ENCODE measurements at places on chromosomes 3 and 15.

- no peak for DNase-seq
Measured at GRCh38 chr15:69320977-69321554, 22.4 kb downstream of the PAQR5 start.

- no peak for DNase-seq
Measured at GRCh38 chr15:75577401-75578172, 1.5 kb downstream of the PTPN9 start.

DNA sequence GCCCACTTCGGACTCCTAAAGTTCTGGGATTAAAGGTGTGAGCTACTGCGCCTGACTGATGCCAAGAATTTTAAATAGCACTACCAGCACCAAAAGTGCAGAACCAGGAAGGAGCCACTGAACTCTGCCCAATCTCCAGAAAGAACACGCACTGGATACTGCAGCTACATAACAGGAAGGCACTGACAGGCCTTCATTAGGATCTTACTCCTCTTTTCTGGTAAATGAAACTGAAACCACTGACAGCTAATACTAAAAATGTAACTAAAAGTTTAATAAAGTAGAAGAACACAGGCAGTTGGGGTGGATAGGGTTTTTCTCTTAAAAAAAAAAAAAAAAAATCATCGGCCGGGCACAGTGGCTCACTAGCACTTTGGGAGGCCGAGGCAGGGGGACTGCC lies 74.1 kb upstream of the CHRM5 start:
- DNase-seq = no peak

GRCh38 chr3:149898771-149899170 lies 71.9 kb downstream of the PFN2 start:
- no peak for DNase-seq

- no peak for DNase-seq
Measured at GRCh38 chr3:76495216-76495615, 544.7 kb upstream of the ROBO2 start.

- DNase-seq = no peak
Measured at GRCh38 chr3:137165117-137165806, 207.5 kb downstream of the IL20RB start.

GRCh38 chr3:71310980-71311660 lies 272.4 kb downstream of the FOXP1 start:
- DNase-seq = no peak

DNA sequence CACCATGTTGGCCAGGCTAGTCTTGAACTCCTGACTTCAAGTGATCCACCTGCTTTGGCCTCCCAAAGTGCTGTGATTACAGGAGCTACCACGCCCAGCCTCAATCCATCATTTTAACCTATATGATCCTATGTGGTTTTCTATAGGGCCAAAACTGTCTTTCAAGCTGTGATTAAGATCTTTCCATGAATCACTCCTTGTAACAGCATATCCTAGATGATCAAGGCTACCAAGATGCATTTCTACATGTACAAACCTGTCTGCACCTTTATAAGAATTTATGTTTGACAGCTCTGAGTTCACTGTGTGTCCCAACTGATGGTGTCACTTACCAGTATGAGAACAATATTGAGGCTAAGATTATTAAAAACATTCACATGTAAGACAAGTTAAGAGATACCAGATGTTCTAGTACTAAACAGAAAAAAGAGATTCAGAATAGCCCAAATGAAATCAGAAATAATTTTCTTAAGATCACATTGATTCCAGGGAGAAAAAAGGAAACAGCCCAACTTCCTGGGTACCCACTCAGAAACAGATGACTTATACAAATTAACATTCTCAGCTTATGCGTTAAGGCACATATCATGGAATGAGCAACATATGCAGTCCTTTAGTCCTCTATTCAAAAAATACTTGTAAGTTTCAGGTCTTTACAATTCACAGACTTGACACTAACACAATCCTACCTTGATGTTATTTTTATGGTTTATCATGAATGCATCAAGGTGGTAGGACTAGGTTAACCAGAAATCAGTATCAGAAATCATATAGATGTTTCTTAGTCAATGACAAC lies 24.8 kb upstream of the PPIB start:
- no peak for DNase-seq

- no peak for DNase-seq
Measured at GRCh38 chr3:76673171-76673570, 366.7 kb upstream of the ROBO2 start.

DNA sequence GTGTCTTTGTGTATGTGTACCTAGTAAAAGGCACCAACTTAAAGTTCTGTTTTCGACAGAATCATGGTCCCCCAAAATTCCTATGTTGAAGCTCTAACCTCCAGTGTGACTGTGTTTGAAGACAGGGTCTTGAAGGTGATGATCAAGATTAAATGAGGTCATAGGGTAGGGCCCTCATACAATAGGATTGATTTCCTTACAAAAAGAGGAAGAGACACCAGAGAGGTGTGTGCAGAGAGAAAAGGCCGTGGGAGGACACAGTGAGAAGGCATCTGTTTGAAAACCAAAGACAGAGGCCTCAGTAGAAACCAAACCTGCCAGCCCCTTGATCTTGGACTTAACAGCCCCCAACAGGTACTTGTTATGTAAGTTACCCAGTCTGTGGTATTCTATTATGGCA lies 52.0 kb upstream of the CORO2B start:
- DNase-seq = no peak

GRCh38 chr3:10762611-10763247 lies 53.3 kb upstream of the SLC6A11 start:
- DNase-seq = no peak

DNA sequence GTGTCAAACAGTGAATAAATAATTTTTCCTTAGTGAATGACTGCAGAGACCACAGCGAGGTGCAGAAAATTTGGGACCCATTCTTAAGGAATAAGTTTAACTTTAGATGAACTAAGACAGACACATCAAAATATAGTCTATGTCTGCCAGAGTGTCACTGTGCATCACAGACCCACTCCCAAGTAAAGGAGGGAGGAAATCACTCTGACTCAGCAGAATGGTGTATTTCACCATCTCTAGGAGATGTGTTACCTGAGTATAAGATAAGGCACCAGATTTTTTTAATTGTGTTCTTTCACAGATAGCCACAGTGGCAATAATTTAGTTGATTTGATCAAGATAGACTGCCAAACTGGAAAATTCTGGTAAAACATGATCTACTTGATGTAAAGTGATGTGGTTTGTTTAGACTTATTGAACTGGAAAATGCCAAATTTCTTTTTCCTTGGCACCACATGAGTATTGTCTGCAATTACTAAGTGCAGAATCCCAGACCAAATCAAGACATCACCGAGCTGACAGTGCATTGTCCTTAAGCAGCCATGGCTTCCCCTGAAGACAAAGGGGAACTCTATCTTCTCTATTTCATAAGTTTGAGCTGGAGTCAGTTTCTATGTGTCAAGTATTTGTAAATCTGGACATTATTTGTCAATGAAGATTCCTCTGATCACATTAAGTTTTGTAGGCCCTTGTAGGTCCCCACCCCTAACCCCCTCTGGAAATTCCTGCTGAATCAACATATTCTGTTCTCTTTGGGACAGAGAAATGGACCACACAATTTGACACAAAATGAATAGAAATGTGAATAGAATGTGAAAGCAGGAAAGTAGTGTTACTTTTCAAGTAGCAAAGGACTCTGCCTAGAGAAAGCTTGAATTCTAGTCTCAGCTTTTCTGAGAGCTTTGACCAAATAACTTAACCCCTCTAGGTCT lies 47.6 kb downstream of the TIPARP start:
- DNase-seq = no peak

DNA sequence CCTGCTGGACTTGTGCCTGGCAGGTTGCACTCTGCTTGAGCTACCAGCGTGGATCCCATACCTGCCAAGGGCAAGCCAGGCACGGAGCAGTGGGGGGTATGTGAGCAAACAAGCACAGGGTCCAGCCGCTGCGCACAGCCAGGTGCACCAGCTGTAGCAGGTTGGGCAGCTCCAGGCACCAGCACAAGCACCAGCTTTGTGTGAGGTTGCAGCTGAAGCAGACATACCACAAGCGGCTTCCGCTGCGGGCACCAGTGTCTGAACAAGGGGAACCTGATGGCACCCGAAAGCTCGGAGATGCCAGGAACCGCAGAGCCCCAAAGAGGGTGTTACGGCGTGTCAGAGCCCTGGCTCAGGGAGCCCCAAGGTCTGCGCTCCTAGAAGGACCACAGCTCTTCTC lies 472.7 kb upstream of the ARL6 start:
- DNase-seq = no peak

- no peak for DNase-seq
Measured at GRCh38 chr3:183435661-183436060, 7.2 kb upstream of the MCF2L2 start.

GRCh38 chr3:107931326-107931725 lies 159.5 kb downstream of the CD47 start:
- DNase-seq = no peak

DNA sequence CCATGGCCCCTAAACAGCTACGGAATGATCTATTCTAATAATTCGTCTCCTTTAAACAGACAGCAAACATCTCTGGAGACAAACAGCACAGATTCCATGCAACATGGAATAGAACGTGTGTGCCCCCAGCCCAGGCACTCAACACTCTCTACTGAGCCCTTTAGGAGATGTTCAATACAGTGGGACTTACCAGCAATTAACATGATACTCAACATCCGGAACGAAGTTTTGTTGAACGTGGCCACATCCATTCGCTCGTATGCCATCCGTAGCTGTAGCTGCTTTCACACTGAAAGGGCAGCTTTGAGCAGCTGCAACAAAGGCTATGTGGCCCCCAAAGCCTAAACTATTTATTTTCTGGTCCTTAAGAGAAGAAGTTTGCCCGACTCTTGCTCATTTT lies 3.5 kb downstream of the ADAMTS17 start:
- no peak for DNase-seq

- no peak for DNase-seq
Measured at GRCh38 chr3:69748503-69748902, 9.2 kb downstream of the MITF start.

- no peak for DNase-seq
Measured at GRCh38 chr3:44893097-44893496, 18.7 kb downstream of the TGM4 start.

DNA sequence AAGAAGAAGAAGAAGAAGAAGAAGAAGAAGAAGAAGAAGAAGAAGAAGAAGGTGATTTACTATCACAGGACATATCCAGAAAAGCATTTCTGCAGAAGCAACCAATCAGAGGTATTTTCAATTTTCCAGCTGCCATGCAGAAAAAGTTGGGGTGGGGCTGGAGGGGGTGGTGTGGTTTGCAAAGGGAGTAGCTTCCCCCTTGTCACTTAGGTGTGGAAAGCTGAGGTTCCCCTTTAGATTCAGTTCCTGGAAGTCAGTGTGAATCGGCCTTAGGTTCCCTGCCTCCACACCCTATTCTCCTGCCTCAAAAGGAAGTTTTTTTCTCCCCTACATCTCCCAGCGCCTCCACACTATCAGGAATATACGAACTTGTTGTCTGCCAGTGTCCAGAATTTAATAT lies 276.7 kb upstream of the ARRDC4 start:
- DNase-seq = no peak

DNA sequence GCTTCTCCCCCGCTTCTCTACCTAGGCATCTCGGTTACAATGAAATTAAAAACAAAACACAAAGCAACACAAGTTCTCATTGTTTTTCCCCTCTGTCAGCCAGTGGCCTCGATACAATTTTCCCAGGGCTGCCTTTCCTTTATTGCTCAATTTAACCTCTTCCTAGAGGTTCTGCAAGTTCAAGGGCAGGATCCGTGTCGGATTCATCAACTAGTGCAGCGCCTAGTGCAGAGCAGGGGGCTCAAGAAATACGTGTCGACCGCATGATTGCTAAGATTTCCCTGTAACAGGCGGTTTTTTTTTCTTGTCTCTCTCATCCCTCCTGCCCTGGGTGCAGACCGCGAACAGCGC lies 1.4 kb upstream of the BHLHE40 start:
- DNase-seq = no peak

DNA sequence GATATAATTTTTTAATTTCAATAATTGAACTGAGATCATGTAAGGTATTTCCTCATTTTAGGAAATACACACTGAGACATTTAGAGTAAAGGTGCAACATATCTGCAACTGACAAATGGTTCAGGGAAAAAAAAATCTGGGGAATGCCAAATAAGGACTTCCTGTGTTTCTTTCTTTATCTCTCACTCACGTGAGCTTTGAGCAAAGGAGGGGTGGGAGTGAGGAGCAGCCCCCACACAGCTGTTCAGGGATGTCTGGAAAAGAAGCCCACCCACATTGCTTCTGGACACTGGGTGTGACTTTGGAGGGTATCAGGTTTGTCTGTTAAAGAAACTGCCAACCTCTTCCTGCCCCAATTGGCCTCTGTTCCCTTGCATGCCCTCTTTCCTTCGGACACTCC lies 5.6 kb upstream of the TP63 start:
- DNase-seq = no peak

- DNase-seq = no peak
Measured at GRCh38 chr3:170096342-170096741, 58.5 kb downstream of the GPR160 start.

DNA sequence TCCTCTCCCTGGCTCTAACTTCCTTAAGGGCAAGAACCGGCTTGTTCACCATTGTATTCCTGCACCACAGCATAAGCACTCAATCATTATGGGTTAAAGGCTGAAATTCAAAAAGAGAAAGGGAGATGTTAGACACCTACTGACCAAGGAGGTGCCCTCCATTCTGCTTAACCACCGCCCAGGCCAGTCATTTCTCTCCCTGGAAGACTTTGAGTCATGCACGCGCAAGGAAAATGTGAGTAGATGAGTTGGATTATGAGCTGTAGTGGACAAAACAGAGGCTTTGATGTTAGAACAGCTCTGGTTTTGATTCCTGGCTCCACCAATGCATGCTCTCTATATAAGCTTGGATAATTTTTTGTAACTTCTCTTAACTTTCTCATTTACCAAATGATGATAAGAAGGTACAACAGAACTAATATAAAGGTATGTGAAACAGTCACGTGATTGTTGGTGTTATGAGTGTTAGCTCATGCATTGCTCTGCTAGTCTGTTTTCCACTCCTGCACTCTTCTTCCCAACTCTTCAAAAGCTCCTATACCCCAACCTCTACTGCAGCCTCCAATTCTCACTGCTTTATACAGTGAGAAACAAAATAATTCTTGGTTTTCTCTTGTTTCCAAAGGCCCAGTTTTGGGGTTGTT lies 148.4 kb upstream of the ATP11B start:
- DNase-seq = no peak

DNA sequence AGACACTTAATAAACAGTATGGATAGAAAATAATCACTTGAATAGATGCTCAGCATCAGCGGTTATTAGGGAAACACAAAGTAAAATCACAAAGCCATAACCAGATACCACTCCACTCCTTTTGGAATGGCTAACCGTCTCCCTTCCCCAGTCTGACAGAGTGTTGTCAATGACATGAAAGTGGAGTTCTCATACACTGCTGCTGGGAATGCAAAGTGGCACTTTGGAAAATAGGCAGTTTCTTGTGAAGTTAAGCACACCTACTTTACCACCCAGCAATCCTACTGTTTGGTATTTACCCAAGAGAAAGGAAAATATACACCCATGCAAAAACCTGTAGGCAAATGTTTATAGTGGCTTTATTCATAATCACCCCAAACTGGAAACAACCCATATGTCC lies 81.0 kb upstream of the KLHL25 start:
- no peak for DNase-seq

DNA sequence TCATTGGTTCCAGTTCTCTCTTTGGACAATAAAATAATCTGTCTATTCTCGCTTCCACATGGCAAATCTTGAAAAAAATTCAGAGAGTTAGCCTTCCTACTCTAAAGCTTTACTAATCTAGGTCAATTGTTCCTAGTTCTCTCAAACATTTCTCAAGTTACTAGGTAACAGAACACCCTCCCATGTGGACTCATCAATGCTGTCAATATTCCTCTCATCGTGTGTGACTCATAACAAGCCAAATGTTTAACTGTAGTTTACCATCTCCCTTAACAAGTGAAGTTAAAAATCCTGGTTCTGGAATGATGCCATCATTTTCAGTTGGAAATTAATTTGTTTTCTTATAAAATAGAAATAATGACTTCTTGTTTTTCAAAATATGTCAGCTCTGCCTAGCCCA lies 438.6 kb downstream of the ROBO1 start:
- DNase-seq = no peak

Data from cortex of kidney (tissue), 1 donor.